ENCODE measurements at places on chromosomes 4 and X.

- DNase-seq = no peak
These were observed at the start of gene SOX3 for GRCh38 chrX:140504371-140505324. SOX3 (minus strand) TSS chrX:140505069; CDS start chrX:140505060, 9 bp downstream.

- no peak for DNase-seq
These were observed 170.8 kb upstream of the GATB start for GRCh38 chr4:151931563-151931962.

GRCh38 chrX:20315140-20315539, 48.4 kb upstream of the RPS6KA3 start:
- DNase-seq = no peak

DNA sequence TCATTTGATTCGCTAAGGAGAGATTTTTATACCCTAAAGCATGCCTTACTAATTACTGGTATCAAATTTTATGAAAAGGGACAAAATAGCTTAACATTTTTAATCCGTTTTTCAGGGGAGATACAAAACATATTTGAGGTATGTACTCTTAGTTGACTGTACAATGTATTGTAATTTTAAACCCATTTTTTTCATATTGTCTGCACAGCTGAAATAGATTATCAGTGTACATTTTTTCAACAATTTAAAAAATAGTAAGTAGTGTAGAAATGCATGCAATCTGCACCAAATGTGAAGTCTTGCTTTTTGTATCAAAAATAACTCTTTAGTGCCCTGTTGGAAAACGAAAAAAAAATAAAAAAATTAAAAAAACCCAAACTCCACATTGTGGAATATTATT, 82.2 kb downstream of the TENM3 start:
- no peak for DNase-seq

DNA sequence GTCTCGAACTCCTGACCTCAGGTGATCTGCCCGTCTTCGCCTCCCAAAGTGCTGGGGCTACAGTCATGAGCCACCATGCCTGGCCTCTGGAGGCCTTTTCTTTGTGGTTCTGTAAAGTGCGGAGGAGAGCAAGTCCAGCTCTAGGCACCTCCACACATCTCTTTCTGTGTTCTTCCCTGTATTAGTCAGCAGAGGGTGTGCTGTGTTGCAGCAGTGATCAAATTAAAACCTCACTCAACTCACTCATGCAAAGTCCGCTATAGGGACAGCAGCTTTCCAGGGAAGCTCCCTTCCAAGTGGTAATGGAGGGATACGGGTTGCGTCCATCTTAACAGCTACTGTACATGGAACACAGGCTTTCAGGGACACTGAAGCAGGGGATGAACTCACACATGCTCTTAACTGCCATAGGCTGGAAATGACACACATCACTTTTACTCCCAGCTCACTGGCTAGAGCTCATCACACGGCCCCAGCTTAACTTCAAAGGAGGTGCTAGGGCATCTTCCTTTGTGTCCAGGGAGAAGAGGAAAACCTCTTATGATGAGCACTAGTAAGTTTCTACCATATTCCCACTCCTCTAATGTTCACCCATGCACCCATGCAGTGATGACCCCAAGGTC, 36.0 kb upstream of the CCNG2 start:
- no peak for DNase-seq
